ENCODE measurements at places on chromosomes 12 and 14. TPM values are rescaled to one million over a fixed set of nuclear protein-coding genes. Genes with fewer than 3 reads are reported as not detected.

The DHRS4L2 gene
- 3.6 TPM for total RNA-seq

The MTHFD1 gene
- total RNA-seq = 49.3 TPM

The COX8C gene
- not detected for total RNA-seq

GRCh38 chr14:103908580-103908979 is 19.7 kb upstream of the TDRD9 start:
- no peak overlapping the region for H3K27ac ChIP-seq
- no peak overlapping the region for H3K4me3 ChIP-seq
- no peaks in the 10 kb centered on the region for H3K36me3 ChIP-seq
- H3K27me3 ChIP-seq = no peaks in the 10 kb centered on the region

- no peak overlapping the region for H3K27ac ChIP-seq
- no peak overlapping the region for H3K4me3 ChIP-seq
- no peaks in the 10 kb centered on the region for H3K4me1 ChIP-seq
- no peak for DNase-seq
- H3K27me3 ChIP-seq = no peaks in the 10 kb centered on the region
- no peaks in the 10 kb centered on the region for H3K36me3 ChIP-seq
These were observed 845.7 kb upstream of the USP15 start for GRCh38 chr12:61414470-61414869.

DNA sequence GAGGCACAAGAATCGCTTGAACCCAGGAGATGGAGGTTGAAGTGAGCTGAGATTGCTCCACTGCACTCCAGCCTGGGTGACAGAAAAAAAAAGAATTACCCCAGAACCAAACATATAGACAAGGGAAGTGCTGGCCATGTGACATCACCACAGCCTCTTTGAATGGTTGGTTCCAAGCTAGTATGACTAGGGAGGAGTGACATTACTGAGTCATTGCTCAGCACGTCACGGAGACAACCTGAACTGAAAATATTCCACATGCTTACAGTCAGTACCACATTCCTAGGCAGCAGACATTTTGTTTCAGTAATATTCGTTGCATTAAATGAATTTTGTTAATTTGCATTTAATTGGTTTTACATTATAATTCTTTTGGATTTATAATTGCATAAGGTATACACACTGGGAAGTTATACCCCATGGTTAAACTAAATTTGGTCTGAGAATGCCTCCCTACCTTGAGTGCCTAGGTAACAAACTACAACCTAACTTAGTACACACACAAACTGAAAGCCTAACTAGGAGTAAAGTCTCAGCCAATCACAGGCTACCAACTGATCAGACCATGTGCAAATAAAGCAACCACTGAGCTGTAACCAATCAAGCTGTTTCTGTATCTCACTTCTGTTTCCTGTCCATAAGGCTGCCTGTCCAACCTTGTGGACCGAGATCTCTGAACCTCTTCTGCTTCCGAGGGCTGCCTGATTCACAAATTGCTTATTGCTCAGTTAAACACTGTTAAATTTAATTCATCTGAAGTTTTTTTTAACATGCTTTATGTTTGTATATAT is 164.4 kb downstream of the CAND1 start:
- H3K27me3 ChIP-seq = no peaks in the 10 kb centered on the region
- peaks cover 5% of the 10 kb centered on the region for H3K4me1 ChIP-seq
- DNase-seq = no peak
- no peak overlapping the region for H3K27ac ChIP-seq

DNA sequence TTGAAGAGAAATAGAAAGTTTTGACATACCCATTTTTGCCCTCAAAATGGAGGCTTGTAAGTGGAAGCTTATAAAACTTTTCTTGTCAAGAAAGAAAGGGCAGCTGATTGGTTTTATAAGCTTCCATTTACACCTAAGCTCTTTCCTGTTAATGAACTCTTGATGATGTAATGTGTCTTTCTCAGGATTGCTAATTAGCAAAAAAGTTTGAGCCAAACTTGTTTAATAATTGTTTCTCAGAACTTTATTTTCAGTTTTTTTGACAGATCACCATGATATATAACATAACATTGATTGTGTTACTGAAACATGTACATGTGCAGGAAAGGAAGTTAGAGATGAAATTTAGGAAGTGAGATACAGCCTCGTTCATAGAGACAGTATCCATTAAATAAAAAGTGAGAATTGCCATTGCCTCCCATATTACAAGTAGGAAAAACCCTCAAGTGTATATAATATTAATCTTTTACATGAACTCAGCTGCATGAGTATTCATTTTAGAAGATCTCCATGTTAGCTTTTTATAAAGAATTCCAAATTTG is 26.8 kb downstream of the RIC8B start:
- no peaks in the 10 kb centered on the region for H3K36me3 ChIP-seq
- H3K4me3 ChIP-seq = no peak overlapping the region
- no peak for DNase-seq
- H3K27ac ChIP-seq = no peak overlapping the region

DNA sequence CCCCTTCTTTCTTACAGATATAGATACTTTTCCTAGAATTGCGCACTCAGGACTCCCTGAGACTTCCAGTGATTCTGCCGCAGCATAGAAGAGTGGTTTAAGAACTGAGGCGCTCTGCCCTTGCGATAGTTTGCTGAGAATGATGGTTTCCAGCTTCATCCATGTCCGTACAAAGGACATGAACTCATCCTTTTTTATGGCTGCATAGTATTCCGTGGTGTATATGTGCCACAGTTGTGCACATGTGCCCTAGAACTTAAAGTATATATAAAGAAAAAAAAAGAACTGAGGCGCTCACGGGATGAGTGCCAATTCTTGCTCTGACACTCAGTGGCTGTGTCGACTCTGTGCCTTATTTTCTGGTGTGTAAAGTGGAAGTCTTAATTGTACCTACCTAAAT is 1.4 kb upstream of the CPM start:
- peaks cover 45% of the 10 kb centered on the region for H3K27me3 ChIP-seq
- peaks cover 6% of the 10 kb centered on the region for H3K4me1 ChIP-seq
- no peak overlapping the region for H3K27ac ChIP-seq
- H3K4me3 ChIP-seq = no peak overlapping the region

DNA sequence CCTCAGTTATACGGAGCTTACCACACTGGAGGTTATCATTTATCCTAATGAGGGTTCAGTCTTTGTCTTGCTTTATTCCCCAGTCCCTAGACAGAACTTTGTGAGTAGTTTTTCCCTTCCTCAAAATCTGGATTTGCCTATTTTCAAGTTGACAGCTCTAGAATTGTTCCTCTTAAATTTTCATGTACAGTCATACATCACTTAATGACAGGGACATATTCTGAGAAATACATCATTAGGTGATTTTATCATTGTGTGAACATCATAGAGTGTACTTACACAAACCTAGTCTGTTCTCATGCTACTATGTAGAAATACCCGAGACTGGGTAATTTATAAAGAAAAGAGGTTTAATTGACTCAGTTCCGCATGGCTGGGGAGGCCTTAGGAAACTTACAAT is 3.1 kb downstream of the PRKAB1 start:
- H3K27me3 ChIP-seq = no peaks in the 10 kb centered on the region
- H3K27ac ChIP-seq = no peak overlapping the region
- H3K4me3 ChIP-seq = no peak overlapping the region
- DNase-seq = no peak

DNA sequence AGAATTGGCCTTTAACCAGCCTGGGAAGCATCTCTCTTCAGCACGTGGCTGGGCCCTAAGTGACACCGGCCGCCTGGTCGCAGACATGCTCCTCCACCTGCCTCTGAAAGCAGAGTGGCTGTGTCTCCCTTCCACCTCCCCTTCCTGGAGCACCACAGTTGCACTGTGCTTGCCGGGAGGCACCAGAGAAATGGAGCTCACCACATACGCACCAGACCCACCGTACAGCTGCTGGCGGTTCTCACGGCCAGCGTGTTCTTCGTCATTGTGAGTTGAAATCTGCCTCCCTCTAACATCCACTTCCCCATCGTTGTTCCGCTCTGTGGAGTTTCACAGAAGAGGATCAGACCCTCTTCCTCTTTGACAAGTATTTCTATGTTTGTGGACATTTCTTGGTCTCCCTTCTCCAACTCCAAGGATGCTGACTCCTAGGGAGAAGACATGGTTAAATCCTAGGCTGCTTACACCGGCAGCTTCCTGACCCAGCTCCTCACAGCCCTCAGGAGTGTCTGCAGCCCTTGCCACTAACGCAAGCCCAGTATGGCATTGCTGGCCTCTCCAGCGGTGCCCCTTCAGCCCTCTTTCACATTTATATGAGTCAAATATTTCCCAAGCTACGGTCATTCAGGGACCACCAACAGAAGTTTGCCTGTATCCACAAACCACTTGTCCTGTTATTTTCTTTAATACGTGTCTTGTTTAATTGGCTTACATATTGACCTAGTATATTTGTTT is 11.5 kb upstream of the KRT5 start:
- H3K4me3 ChIP-seq = no peak overlapping the region
- H3K27me3 ChIP-seq = no peaks in the 10 kb centered on the region
- H3K27ac ChIP-seq = no peak overlapping the region
- DNase-seq = no peak
- H3K36me3 ChIP-seq = no peaks in the 10 kb centered on the region

DNA sequence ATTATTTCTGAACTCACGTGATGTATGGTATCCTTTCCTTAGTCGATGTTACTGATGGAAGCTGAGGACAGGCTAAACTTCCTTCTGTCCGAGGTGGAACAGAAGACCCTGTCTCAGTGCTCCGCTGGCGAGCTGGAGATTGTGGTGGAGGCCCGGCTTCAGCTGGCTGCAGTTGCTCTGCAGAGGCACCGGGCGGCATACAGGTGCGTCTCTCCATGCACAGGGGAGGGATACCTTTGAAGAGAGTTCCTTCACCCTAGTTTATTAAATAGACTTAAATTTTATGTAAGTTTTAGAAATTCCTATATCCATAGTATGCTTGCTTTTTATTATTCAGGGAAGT is 186.7 kb upstream of the NEDD1 start:
- H3K4me3 ChIP-seq = no peak overlapping the region
- no peaks in the 10 kb centered on the region for H3K36me3 ChIP-seq
- no peak overlapping the region for H3K27ac ChIP-seq
- H3K4me1 ChIP-seq = no peaks in the 10 kb centered on the region

Data from neural progenitor cell (in vitro differentiated cells).